ENCODE measurements at places on chromosomes 1 and 21.
A peak's percentile ranks its signal among the peaks of the same experiment; 100 is the strongest.

- no peak for DNase-seq
These were observed 59.4 kb downstream of the DIPK1A start for GRCh38 chr1:92901699-92902405.

DNA sequence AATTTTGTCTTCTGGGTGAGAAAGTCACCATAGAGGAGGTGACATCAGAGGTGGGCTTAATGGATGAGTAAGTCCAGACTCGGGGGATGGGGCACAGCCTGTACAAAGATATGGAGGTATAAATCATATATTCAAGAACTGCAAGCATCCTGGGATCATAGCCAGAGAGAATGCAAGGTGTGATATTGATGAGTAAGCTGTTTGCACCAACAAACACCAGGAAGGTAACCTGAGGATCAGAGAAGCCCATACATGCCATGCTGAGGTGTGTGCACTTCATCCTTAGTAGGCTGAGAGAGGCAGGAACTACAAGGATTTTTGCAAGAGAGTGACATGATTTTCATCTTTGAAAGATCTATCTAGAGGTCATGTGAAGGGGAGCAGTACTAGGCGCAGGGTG is 306.4 kb downstream of the HHAT start:
- DNase-seq, result no peak

DNA sequence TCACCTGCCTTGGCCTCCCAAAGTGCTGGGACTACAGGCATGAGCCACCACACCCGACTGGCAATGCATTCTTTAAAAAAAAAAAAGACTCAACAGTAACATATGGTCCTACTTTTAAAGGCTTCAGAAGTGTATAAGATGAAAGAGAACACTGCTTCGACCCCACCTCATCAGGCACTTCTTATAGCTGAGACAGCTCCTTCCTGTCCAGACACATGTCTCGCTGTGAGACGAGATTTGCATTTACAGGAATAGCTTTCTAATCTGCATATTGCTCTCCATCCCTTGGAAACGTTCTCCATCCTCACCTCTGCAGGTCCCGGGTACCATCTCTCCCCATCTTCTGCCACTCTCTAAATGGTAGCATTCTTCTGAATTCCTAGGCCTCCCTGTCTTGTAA is 6.7 kb downstream of the AZIN2 start:
- no peak for DNase-seq

DNA sequence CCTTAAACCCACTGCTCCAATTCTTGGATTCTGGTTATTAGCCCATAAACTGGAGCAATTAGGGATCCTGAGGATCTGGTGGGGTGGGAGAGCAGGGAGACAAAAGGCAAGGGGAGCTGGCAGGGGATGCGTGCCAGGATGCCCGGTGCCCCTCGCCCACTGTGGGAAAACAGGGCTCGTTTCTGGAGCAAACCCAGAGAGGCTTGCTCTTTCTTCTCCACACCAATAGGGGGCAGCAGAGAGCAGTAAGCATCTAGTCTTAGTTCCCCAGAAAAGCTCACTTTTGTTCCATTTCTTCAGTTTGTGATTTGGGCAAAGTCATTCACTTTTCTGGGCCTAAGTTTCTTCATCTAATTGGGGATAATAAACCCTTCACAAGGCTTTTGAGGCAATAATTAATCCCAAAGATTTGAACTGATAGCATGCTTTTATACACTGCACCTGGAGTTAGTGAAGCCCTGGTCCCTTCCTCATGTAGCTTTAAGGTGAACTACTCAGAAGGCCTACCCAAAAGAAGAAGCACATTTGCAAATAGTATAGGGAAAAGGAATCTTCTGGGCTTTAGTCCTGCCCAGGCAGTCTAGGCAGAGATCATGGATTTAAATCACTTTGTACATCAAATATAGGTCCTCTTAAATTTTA is 160.6 kb upstream of the USP24 start:
- peak; percentile 60 for DNase-seq

DNA sequence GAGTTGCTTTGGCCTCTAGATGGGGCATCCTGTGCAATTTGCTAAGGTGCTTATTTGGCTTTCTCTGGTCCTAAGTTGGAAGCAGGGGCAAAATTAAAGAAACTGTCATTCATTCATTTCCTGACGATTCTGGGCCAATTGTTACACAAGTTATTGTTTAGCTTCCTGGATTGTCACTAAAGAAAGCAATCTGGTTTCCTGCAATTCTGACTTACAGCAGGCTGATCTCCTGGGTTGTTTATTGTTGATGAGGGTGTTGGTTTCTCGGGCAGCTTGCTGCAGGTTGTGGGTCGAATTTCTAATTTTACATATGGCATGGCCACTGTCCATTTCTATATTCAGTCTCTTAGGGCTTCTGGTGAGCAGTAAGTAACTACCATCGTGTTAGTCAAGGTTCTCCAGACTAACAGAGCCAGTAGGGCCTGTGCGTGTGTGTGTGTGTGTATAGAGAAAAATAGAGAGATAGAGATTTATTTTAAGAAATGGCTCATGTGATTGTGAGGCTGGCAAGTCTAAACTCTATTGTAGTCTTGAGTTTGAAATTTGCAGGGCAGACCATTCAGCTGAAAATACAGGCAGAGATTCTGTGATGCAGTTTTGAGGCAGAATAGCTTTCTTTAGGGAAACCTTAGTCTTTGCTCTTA is 30.4 kb downstream of the CTH start:
- no peak for DNase-seq

GRCh38 chr21:29578306-29578705 is 279.6 kb downstream of the BACH1 start:
- no peak for DNase-seq

DNA sequence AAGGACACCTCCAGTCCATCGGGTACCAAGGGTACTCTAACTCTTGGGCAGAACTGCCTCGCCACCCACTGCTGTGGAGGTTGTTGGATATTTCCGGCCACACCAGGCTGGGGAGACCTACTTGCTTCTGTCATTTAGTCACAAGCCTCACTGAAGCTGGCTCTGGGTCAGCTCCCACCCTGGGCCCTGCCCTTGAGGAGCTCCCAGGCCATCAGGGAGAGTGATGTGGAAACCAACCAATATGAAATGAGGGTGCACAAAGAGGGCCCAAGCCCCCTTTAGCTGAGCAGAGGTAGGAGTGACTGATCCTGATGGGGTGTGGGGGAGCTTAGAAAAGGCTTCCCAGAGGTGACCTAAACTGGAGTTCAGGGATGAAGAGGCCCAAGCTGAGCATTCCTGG is 19.6 kb downstream of the PARS2 start:
- no peak for DNase-seq

DNA sequence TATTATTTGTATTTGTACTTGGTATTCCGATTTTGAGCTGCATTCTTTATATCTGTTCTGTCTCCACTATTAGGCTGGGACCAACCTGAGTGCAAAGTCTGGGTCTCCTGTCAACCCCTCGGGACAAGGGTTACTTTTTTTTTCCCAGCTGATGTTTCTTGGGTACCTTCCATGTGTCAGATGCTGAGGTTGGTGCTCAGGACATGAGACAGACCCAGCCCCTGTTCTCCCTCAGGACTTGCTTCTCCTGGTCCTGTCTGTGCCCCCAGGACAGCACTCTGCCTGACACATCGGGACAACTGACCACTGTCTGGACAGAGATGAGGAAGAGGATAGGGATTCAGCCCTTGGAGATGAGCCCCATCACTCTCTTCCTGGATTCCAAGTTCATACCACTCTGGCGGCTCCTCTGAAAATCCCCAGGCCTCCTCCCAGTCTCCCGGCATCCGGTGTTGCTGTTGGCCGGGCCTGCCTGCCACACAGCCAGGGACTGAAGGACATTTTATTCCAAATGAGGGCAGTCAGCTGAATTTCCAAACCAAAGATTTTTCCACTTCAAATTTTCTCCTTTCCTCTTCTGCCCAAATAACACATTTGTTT is 55.6 kb upstream of the FMOD start:
- DNase-seq, result no peak

DNA sequence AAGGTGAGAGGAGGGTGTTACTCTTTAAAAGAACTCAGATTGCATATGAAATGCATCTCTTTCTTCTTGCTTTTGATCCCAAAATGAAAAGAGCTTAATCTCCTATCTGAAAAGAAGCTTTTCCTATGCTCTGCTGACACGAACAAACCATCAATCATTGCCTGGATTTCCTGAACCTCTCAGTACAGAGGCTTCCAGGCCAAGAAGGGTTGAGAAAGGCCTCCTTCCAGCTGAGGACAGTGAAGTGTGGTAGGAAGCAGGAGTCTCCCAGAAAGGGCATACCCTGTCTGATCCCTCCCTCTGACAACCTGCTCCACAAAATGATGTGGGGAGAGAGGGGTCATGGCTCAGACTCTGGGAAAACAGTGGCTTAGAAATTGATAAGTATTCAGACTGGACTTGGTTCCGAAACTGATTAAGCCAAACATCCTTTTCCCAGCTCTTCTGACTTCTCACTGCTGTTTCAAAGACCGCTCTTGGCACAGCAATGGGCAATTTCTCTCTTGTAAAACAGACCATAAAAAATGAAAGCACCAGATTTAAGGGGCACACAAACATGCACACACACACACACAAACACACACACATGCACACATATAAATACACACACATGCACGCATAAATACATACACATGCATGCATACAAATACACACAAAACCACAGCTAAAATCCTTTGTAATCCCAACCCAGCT is 310.3 kb downstream of the SIPA1L2 start:
- no peak for DNase-seq

DNA sequence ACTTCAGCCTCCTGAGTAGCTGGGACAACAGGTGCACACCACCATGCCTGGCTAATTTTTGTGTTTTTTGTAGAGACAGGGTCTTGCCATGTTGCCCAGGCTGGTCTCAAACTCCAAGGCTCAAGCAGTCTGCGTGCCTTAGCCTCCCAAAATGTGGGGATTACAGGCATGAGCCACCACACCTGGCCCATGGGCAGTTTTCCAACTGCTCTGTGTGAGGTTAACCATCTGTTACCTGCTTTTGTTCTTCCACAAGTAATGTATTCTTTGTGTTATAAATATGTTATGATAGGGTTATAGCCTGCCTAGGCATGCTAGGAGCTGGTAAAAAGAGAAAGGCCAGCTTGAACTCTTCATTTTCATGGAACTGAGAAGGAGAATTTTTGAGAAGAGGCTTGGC is 30.7 kb downstream of the TUFT1 start:
- no peak for DNase-seq

DNA sequence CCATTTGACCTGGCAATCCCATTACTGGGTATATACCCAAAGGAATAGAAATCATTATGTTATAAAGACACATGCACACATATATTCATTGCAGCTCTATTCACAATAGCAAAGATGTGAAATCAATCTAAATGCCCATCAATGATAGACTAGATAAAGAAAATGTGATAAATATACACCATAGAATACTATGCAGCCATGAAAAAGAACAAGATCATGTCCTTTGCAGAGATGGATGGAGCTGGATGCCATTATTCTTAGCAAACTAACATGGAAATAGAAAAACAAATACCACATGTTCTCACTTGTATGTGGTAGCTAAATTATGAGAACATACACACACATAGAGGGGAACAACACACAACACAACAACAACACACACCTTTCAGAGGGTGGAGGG is 248.5 kb downstream of the PCP4 start:
- no peak for DNase-seq

GRCh38 chr1:232704694-232705680 is 75.1 kb upstream of the SIPA1L2 start:
- DNase-seq, result no peak

- DNase-seq, result no peak
These were observed 17.0 kb upstream of the RAVER2 start for GRCh38 chr1:64727861-64728260.

DNA sequence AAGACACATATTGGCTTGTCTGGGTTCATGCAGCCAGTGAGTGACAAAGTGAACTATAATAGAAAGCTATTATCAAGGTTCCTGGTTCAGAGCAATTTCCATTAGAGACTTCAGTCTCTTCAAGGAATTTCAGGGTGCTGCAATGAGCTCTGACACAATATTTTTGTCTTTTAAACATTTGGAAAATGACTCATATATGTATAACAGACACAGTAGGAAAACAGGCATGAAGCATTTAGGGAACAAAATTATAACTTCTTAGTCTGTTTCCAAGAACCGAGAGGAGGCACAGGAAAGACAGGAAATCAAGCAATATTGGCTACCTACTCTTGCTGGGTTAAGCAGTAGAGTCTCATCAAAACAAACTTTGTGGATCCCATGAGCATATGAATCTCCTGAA is 170.4 kb downstream of the PTPRC start:
- no peak for DNase-seq

DNA sequence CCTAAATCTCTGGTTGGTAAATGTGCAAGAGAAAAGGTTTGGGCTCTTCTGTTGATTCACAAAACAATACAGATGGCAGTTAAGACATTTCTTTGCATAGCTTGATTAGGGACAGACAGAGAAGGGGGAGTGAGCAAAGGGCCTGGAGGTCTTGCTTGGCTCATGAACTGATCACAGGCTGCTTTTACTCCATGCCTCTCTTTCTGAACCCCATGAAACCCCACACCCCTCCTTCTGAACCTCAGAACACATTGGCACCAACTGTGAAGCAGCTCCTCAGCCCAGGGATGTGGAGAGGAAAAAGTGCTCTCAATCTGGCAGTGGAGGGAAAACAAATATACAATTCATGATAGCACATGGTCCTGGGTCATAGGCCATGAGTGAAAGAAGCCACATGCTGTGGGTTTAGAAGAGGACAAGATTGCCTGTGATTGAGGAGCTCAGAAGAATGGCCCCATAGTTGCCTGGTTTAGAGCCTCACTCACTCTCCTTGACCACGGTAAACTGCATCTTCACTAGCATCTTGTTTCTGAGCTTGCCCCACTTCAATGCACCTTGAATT is 111.6 kb upstream of the GADD45A start:
- DNase-seq, result no peak

- no peak for DNase-seq
These were observed 34.7 kb downstream of the CDCA8 start for GRCh38 chr1:37726751-37727585.

GRCh38 chr1:175147569-175147968 is 45.0 kb downstream of the KIAA0040 start:
- DNase-seq, result no peak

DNA sequence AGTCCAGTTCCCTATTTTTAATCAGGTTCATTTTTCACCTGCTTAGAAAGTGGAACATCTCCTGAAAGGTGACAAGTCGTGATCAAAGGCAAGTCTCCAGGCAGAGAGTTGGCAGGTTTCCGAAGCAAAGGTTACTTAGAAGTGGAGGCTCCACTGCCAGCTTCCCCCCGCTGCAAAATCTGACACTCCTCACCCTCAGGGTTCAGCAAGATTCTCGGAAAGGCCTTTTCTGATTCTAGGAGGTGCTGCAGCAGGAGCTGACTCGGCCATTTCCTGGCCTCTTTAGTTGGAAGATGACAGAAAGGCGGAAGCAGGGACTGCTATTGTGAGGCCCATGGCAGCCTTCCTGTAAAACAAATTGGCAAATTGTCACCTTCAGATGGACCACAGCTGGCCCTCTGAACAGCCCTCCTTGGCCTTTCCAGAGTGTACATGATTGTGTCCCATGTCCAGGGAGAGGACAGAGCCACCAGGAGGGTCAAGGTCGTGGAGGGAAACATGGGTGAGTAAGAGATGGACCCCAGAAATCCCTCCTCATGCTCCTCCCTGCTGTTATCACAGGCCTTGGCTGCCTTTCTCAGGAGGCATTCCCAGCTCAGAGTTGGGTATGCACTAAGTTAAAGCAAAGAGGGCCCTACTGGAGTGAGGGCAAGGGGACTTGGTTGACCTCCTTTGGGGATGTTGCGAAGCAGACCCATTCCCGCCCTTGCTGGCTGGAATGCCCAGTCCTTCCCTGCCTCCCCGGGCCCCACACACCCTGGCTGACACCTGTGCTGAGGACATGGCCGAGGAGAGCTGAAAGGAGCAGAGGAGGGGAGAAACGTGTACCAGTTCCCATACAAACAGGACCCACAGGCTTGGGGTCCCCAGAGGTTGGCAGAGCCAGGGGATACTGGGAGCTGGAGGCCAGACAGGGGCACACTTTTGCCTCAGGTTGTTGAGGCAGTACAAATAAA is 115.5 kb upstream of the IRF2BP2 start:
- DNase-seq, result peak; percentile 60

Measured in hematopoietic multipotent progenitor cell treated with erythropoietin and hydrocortisone succinate and interleukin-3 and kit ligand, for 15 days (in vitro differentiated cells).